Fibroblast of gingiva (primary cell): ENCODE measurements at places on chromosomes 1 and 21.

- no peak for DNase-seq
Measured at GRCh38 chr1:143735764-143736461, 235.9 kb downstream of the FAM72C start.

DNA sequence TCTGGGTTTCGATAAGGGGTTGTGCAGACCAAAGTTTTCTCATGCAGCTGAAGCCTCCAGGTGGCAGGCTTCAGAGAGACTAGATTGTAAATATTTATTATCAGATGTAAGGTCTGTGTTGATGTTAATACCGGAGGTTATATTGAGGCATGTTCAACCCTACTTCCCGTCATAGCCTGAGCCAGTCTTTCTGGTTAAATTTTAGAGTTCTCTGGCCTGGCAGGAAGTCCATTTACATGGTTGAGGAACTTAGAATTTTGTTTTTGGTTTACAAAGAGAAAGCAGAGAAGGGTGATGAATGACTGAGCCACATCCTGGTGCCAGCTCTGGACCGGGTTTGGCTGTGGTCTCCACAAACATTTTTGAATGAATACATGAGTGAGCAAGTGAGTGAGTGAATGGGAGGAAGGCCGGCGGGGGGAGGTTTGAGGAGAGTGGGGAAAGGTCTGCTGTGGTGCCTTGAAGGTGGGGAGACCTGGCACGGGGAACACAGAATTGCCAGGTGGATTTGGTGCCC, 218.5 kb downstream of the DISC1 start:
- DNase-seq = no peak

GRCh38 chr1:213017447-213018273, 2.0 kb upstream of the ANGEL2 start:
- no peak for DNase-seq

GRCh38 chr1:205665201-205666045, 14.9 kb downstream of the SLC45A3 start:
- DNase-seq = no peak

DNA sequence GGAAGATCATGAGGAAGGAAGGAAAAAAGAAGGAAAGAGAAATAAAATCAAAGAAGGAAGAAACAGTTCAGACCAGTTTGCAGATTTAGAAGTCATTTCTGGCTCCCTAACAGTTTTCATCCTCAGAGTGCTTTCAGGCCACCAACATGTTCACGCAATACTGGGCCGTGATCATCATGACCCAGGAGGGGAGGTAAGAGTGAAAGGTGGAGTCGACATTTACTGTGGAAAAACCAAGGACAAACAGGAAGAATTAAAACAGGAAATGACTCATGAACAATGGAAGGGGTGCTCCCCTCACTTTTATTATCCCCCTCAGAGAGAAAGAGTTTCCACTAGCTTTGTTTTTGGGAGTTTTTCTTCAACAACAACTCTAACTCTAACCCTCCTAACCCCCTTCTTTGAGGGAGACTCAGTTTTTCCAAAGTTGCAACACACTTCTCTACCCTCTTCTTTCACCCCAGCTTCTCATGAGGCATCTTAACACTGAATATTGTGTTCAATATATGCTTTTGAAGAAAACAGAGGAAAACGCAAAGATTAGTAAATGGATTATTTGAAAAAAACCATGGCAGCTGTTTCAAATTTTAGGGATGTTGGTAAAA, 60.4 kb downstream of the VANGL2 start:
- DNase-seq = no peak

- peak; percentile 60 for DNase-seq
Measured at GRCh38 chr1:37704966-37705365, 12.7 kb downstream of the CDCA8 start.

GRCh38 chr21:14313300-14313699, 69.6 kb downstream of the HSPA13 start:
- no peak for DNase-seq

GRCh38 chr1:6249739-6250689, 6.0 kb downstream of the HES3 start:
- DNase-seq = no peak

- DNase-seq = no peak
Measured at GRCh38 chr1:47810964-47811682, 186.1 kb downstream of the TRABD2B start.

DNA sequence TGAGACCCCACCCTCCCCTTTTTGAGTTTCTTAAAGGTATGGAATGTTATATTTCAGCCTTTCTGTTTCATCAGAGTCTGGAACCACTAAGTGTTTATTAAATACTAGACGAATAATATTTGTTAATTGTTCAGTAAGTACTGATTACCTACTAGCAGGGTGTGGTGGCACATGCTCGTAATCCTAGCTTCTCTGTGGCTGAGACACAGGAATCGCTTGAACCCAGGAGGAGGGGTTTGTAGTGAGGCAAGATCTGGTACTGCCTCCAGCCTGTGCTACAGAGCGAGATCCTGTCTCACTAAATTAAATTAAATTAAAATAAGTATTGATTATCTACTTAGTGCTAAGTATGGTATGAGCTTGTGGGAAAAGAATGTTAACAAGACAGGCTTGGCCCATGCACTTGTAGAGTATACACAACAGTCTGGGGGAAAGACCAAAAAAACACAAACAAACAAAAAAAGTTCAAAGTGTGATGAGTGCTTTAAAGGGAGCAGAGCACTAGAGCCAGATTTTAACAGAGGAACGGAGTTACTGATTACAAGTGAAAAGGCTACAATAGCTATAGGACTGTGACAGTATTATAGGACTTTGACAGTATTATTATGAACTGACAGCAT, 2.4 kb downstream of the CEPT1 start:
- no peak for DNase-seq

DNA sequence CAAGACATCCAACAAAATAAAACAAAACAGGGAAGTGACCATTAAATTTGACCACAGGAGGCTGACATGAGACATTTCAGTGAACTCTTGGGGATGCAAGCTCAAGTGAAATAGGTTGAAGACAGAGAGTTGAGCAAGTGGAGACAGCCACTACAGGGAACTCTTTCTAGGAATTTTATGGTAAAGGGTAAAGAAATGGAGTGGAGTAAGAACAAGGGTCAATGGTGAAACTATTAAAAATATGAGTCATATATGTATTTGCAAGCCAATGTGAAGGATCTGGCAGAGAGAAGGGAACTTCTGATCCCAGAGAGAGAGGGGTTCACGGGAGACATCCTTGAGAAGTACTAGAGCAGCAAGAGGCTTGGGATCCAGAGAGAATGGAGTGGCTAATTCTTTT, 9.1 kb upstream of the TRABD2B start:
- no peak for DNase-seq

DNA sequence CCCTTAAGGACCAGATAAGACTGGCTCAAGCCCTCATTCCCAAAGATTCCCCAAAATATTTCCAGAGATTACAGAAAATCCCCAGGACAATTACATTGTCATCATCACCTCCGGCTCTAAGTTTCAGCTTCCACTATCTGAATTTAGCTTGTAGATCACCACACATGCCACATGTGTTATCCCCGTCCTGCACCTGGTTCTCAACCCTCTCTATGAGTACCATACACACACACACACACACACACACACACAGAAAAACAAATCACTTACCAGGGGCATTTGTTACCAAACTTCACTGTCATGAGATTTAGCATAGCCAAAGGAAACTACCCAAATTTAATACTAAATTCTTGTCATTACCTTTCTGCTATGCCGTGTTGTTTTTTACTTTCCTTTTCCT, 15.4 kb upstream of the TSPAN1 start:
- DNase-seq = no peak

- no peak for DNase-seq
Measured at GRCh38 chr1:7002728-7003127, 217.5 kb downstream of the CAMTA1 start.

DNA sequence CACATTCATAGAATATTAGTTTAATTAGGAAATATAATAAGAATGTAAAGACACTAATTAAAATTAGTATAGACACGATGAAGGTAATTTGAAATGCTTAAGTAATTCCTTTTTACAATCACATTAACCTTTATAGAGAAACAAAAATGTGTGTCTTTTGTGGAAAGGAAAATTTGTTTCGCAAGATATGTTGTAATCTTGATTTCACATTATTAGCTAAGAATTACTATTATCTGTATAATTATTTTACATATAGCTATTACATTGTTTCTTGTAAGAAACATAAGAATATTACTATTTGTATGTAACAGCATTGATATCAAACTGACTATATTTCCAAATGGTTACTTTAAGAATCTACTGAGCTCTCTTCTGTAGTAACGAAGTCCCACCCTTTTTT, 111.2 kb downstream of the PTPRC start:
- DNase-seq = no peak

DNA sequence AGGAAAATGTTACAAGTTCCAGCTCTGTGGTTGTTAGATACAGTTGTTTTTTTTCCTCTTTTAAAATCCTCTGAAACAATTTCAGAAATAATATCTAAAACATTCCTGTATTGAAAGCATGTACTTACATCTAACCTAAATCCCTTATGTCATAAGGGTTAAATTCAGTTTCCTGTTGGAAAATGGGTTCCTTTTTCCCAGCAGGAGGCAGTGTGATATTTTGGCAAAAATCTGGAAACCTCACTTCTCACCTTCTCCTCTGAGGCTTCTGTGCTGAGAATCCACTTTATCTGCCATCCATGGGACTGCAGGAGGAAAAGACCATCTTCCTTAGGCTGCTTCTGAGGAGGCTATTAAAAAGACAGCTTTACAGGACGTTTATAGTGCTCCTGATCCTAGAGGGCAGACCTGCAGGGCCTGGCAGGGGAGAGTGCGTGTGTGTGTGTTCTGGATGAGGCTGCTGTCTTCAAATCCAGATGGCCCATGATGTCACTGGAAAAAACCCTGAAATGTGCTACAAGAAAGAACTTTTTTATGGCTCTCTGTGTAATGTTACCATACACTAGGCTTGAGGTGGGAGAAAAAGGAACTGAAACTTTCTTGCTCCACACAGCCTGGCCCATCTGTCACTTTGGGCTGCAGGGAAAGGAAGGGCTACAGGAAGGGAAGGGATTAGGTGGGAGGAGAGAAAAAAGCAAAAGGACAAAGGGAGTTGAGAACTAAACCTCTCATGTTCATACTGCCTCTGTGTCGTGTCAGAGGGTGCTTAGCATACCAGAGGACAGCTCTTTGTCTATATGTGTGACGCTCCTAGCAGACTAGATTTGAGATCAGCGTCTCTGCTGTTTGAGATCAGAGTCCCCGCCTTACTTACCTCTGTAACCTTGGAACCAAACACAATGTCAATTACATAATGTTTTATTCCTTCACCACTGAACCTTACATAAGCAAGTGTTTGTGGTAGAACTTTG, 379.2 kb upstream of the SPAG17 start:
- DNase-seq = no peak

DNA sequence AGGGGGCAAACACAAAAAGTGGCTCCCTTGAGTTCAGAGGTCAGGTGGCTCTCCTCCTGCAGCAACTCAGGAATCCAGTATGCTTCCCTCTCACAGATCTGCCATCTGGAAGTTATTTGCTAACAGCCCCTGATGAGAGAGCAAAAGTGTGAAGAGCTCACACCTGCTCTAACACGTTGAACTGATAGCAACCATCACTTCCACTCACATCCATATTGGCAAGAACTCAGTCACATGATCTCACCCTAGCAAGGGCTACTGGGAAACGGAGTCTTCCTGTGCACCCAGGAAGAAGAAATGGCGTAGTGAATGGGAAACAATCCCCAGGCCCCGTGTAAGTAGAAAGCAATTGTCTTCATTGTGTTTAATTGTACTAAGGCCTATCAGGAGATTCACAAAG, 20.7 kb upstream of the SLC45A1 start:
- no peak for DNase-seq

- no peak for DNase-seq
Measured at GRCh38 chr1:117608758-117609157, 2.9 kb downstream of the TENT5C start.

- peak; percentile 42 for DNase-seq
Measured at GRCh38 chr1:7478809-7479499, 292.1 kb upstream of the VAMP3 start.
